ENCODE measurements at places on chromosomes 5 and 9. TPM values are rescaled to one million over a fixed set of nuclear protein-coding genes. Genes with fewer than 3 reads are reported as not detected.

DNA sequence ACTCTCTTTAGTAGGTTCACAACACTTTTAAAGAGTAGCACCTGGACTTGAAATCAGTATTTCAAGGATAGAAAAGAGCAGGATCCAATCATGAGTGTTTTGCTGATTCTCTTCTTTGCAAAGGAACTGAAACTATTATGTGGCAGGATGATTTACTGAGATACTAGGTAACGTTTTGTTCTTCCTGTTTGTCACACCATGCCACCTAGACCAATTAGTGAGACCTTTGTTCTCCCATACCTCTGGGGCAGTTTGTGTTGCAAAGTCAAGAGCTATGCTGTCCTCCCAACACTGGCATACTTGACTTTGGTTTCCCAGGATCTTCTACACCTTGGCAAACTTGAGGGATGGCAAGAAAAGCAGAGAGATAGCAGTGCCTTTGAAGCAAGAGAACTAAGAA lies 43.4 kb downstream of the PPP1R2B start:
- no peak overlapping the region for H3K4me3 ChIP-seq
- H3K27me3 ChIP-seq, result no peaks in the 10 kb centered on the region
- DNase-seq, result no peak
- peak overlapping the region; percentile 18 for H3K27ac ChIP-seq
- no peaks in the 10 kb centered on the region for H3K36me3 ChIP-seq
- H3K4me1 ChIP-seq, result peaks cover 33% of the 10 kb centered on the region

- no peak for DNase-seq
- H3K36me3 ChIP-seq, result peaks cover 2% of the 10 kb centered on the region
- H3K27ac ChIP-seq, result no peak overlapping the region
- peaks cover 18% of the 10 kb centered on the region for H3K27me3 ChIP-seq
- no peak overlapping the region for H3K4me3 ChIP-seq
Measured at GRCh38 chr5:38913714-38914113, 67.9 kb downstream of the OSMR start.

CEMIP2 gene
- total RNA-seq, result 70.1 TPM

C1QTNF3 gene
- total RNA-seq, result 2.5 TPM

SPINK13 gene
- total RNA-seq, result not detected

- no peaks in the 10 kb centered on the region for H3K4me1 ChIP-seq
- no peak for DNase-seq
- H3K4me3 ChIP-seq, result no peak overlapping the region
- H3K27me3 ChIP-seq, result peaks cover 10% of the 10 kb centered on the region
- no peaks in the 10 kb centered on the region for H3K36me3 ChIP-seq
Measured at GRCh38 chr5:58410441-58410840, 49.4 kb downstream of the PLK2 start.

DNA sequence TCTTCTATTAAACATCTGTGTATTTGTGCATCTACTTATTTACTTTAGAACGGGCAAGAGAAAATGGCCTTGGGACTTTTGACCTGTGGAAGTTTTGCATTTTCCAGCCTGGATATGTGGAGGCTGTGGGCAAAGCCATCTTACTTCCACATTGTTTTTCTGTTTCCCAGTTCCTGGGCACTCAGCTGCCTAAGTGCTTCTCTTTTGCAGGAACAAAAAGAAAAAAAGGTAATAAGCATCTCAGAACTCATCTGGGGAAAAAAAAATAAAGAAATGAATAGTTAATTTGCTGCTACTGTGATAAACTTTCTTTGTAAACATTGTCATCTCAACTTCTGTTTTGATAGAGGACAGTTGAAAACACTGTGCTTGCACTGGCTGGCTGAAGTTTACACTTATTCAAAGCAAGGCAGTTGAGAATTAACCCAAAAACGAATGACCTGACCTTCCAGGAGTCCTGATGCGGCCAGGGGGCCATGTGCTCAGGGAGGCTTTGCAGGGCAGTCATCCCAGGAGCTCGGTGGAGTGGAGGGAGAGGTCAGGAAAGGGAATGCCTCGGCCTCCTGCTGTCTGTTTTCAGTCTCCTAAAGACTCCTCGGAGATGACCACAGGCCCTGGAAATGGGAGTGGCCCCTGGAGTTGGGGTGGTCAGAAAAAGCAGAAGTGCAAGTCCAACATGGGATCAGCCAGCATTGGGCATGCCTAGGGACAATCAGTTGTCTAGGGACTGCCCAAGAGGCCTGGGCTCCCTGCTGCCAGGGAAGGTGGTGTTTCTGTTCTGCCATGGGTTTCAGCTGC lies 75.5 kb downstream of the RAI14 start:
- no peak for DNase-seq
- H3K4me1 ChIP-seq, result no peaks in the 10 kb centered on the region
- H3K36me3 ChIP-seq, result no peaks in the 10 kb centered on the region
- peaks cover 2% of the 10 kb centered on the region for H3K27me3 ChIP-seq

ITGA2 gene
- total RNA-seq, result 2.2 TPM

PDLIM4 gene
- not detected for total RNA-seq

- peaks cover 5% of the 10 kb centered on the region for H3K36me3 ChIP-seq
- no peak overlapping the region for H3K27ac ChIP-seq
- no peaks in the 10 kb centered on the region for H3K27me3 ChIP-seq
Measured at GRCh38 chr9:94813379-94813778, 86.9 kb downstream of the AOPEP start.

- H3K27me3 ChIP-seq, result peaks cover 5% of the 10 kb centered on the region
- DNase-seq, result peak; percentile 48
- peaks cover 14% of the 10 kb centered on the region for H3K4me1 ChIP-seq
- H3K36me3 ChIP-seq, result no peaks in the 10 kb centered on the region
- H3K4me3 ChIP-seq, result no peak overlapping the region
Measured at GRCh38 chr9:72635197-72635596, 113.8 kb downstream of the TMC1 start.

GRCh38 chr5:142074006-142074405 lies 34.6 kb upstream of the NDFIP1 start:
- H3K27ac ChIP-seq, result peak overlapping the region; percentile 56
- no peaks in the 10 kb centered on the region for H3K27me3 ChIP-seq
- no peaks in the 10 kb centered on the region for H3K36me3 ChIP-seq
- peak overlapping the region; percentile 24 for H3K4me3 ChIP-seq
- H3K4me1 ChIP-seq, result peaks cover 30% of the 10 kb centered on the region
- no peak for DNase-seq

GRCh38 chr5:115543365-115544042 lies 1.1 kb downstream of the FEM1C start:
- H3K4me3 ChIP-seq, result peak overlapping the region; percentile 96
- H3K27me3 ChIP-seq, result no peaks in the 10 kb centered on the region
- DNase-seq, result peak; percentile 64

GRCh38 chr9:4228606-4229005 lies 71.3 kb downstream of the GLIS3 start:
- no peak overlapping the region for H3K27ac ChIP-seq
- no peak for DNase-seq
- H3K36me3 ChIP-seq, result no peaks in the 10 kb centered on the region

GRCh38 chr9:89446261-89446960 lies 51.5 kb downstream of the SEMA4D start:
- DNase-seq, result no peak
- H3K4me1 ChIP-seq, result peaks cover 95% of the 10 kb centered on the region
- peaks cover 22% of the 10 kb centered on the region for H3K36me3 ChIP-seq
- H3K27ac ChIP-seq, result peak overlapping the region; percentile 72
- no peak overlapping the region for H3K4me3 ChIP-seq
- no peaks in the 10 kb centered on the region for H3K27me3 ChIP-seq

- peaks cover 15% of the 10 kb centered on the region for H3K36me3 ChIP-seq
- no peak overlapping the region for H3K4me3 ChIP-seq
- H3K4me1 ChIP-seq, result peaks cover 22% of the 10 kb centered on the region
- DNase-seq, result peak; percentile 73
- H3K27me3 ChIP-seq, result no peaks in the 10 kb centered on the region
Measured at GRCh38 chr5:143016777-143017516, 246.8 kb downstream of the ARHGAP26 start.
